ENCODE measurements at places on chromosomes 7 and 10.

DNA sequence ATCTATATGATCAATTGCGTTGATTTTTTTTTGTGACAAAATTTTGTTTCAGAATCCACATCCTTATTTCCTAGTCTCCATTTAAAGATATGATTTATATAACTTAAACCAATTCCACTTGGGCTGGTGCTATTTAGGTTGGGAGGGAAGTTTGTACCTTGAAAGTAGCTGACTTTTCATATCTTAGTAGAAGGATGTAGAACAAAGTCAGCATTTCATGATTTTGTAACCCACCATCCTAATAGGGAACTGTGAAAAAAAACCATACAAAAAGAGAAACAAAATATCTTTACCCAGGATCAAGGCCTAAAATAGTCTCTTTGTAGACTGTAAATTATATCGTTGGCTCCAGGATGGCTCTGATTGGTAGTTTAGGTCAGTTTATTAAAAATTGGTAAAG is 8.3 kb downstream of the HECTD2 start:
- DNase-seq = no peak

DNA sequence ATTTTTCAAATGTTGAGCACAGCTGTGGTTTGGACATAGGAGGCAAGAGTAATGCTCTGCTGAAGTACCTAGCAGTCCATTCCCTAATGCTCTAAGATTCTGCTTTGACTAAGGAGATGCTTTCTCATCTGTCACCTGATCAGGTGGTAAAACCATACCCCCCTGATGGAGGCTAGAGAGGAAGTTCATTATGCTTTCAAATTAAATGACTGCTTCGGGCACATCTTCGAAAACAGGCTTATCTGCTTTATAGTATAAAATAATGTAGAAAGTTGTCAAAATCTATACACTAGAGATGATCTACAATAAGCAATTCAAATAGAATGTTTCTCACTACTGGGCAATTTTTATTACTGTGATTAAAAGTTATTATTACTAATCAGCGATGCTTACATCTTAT is at the start of gene GNAT3:
GNAT3 (minus strand) TSS at position 101 of the 400 bp plus-strand sequence. CDS start 138 bp downstream, outside the sequence.
- DNase-seq = no peak

DNA sequence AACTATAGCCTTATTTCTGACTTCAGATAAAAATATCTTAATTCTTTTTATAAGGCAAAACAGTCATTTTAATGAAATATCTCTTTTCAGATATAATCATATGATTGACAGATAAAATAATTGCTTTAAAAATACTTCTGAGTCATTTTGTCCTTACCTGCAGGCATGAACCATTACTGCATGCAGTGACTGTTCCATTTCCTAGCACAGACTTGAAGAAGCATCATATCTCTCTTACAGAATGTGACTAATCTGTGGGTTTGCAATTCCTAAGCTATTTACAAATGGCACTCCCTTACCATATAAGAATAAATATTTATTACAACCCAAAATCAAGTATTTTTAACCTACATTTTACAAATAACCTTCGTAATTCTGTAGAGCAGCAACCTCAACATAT is 120.7 kb downstream of the SRPK2 start:
- DNase-seq = no peak

GRCh38 chr7:84237533-84238173 is 43.1 kb upstream of the SEMA3A start:
- no peak for DNase-seq

DNA sequence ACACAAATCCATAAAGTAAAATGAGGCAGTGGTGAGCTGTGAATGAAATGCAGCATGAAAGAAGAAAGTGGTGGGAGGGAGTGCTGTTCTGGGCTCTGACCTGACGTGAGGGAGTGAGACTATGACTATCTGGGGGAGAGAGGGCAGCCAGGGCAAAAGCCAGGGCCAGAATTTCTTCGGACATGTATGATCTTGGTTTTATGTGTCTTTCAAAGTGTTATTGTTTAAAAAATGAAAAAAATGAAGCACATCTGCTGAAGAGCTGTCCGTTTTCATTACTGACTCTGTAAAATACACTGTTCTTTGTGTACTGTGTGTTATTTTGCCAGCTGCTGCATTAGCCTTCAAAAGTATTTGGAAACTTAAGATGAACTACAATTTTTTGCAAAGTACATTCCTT is 70.2 kb upstream of the KLF14 start:
- DNase-seq = no peak

DNA sequence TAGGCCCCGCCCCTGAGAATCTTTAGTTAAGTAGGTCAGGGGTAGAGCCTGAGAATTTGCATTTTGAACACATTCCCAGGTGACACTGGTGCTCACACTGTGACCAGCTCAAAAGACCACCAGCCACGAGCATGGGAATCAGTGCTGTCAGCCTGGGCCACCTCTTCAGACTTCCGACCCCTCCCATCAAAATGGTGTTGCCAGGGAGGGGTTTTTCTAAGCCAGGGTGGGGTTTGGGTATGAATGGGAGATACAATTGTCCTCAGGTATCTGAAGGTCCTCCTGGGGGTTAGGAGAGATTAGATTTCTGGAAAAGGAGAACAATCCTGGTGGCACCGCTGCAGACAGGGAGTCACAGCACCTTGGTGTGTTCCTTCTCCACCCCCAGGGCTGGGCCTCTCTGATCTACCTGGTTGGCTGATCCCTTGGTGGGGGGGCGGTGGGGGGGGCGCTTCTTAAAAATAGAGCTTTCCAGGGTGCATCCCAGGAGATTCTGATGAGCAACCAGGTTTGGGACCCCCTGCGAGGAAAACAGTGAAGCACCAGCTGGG is 111.5 kb upstream of the ANLN start:
- DNase-seq = no peak

DNA sequence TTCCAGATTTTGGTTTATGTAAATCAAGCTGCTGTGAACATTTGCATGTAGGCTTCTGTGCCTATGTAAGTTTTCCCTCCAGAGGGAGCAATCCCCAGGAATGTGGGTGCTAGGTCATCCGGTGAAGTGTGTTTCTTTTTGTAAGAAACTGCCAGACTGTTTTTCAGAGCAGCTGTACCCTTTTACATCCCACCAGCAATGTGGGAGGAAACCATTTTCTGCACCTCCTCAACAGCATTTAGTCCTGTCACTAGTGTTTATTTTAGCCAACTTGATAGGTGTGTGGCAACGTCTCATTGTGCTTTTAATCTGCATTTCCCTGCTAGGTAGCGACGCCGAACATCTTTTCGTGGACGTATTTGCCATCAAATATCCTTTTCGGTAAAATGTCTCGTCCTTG is 395.7 kb upstream of the FOXK1 start:
- no peak for DNase-seq
